Choroid plexus epithelial cell (primary cell): ENCODE measurements at places on chromosomes 13 and 19.
A peak's percentile ranks its signal among the peaks of the same experiment; 100 is the strongest.

DNA sequence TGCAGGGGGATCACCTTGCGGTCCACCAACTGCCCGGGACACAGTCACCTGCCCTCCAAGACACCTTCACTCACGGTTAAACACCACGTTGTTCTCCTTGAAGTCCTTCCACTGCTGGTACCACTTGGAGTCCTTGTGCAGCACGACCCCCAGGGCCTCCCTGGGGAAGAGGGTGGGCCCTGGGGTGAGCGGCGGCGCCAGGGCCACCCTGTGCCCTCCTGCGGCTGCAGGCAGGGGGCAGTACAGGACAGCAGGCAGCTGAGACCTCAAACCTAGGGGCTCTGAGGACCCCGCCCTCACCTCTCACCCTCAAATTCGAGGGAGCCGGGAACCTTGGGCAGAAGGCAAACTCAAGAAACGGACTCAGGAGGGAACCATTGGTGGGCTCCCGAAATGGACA, 7.5 kb upstream of the CTXN1 start:
- DNase-seq: no peak

GRCh38 chr13:43166644-43167457, 143.5 kb downstream of the DNAJC15 start:
- peak; percentile 31 for DNase-seq

GRCh38 chr19:1270854-1271527, 1.9 kb downstream of the CIRBP start:
- DNase-seq: no peak

- no peak for DNase-seq
Observed at GRCh38 chr13:95056266-95056665, 245.0 kb downstream of the ABCC4 start.

GRCh38 chr19:5112681-5113575, 144.0 kb downstream of the KDM4B start:
- DNase-seq: peak; percentile 61

- peak; percentile 21 for DNase-seq
Observed at GRCh38 chr13:105634059-105634458, 901.4 kb downstream of the EFNB2 start.

DNA sequence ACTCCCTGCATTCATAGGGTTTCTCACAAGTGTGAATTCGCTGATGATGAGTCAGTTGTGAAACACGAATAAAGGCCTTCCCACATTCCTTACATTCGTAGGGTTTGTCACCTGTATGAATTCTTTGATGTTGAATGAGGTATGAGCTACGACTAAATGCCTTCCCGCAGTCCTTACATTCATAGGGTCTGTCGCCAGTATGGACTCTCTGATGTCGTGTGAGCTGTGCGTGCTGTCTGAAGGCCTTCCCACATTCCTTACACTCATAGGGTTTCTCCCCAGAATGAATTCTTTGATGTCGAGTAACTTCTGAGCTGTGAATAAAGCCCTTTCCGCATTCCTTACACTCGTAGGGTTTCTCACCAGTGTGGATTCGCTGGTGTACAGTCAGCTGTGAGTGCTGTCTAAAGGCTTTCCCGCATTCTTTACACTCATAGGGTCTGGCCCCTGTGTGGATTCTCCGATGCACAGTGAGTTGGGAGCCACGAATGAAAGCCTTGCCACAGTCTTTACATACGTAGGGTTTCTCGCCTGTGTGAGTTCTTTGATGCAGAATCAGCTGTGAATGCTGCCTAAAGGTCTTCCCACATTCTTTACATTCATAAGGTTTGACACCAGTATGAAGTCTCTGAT, 30.5 kb upstream of the COX7A1 start:
- peak; percentile 48 for DNase-seq

DNA sequence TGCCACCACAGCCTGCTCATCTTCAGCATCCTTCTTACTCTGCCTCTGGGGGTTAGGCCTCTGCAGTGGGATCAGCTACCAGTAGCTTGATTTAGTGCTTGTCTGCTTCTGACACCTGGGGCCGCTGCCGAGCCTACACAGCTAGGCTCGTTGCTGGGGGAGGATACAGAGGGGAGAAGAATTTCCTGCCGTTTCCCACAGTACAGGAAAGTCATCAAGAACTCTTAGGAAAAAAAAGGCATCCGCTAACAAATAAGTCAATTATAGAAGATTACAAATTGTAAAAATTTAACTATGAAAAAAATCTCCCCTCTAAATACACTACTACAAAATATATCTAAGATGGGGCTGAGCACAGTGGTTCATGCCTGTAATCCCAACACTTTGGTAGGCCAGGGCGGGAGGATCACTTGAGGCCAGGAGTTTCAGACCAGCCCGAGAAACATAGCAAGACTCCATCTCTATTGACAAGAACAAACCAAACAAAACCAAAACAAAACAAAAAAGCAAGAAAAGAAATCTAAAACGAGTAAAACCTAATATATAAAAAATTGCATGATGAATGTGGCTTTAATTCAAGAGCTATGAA, 26.7 kb downstream of the LATS2 start:
- peak; percentile 62 for DNase-seq

DNA sequence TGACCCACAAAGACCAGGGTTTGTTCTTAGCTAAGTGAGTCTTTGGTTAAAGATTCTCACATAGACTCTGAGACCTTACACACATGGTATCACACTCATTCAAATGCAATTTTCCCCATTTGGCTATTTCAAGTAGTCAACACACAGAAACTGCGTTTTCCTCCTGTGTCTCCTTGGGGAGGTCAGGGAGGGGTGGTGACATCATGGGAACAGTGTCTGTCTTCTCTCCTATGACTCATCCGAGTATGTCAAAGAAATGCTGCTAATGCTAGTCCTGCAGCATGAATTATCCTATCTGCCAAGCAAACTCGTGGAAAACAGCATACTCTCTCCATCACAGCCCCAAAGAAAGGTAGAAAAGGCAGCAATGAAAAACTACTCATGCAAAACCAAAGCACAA, 100.2 kb downstream of the ENOX1 start:
- peak; percentile 94 for DNase-seq

DNA sequence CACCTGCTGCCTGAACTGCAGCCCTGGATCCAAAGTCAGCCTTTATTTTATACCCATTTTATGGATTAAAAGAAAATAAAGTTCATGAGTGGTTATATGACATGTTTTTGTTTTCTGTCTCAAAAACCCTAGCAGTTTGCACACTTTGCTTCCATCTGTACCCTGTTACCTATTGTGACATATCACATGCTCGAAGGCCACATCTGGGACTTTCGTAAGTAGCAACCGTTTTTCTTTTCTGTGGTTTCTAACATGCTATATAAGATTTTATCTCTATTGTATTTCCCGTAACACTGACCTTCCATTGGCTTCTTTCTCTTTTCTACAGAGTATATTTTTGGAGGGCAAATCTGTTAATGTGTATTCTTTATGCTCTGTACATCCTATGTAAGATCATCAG, 1007.2 kb downstream of the PCDH9 start:
- DNase-seq: no peak

DNA sequence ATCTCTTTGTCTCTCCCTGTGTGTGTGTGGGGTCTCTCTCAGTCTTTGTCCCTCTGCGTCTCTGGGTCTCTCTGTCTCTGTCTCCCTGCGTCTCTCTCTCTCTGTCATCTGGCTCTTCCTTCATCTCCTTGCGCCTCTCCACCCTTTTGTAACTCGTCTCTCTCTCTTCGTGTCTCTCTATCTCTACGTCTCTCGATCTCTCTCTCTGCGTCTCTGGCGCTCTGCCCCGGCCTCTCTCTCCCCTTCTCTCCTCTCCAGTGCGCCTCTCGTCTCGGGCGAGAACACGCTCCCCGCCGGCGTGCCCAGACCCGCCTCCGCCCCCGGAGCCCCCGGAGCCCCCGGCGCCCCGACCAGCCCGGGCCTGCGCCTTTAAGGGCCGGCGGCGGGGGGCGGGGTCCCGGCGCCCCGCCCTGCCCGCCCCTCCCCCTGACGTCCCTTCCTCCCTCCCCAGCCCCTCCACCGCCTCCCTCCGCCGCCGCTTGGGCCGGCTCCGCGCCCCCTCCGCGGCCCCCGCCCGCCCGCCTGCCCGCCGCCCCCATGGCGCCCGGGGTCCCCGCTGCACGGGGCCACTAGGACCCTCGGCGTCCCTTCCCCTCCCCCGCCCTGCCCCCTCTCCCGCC, at the start of gene MARK4:
TSS of gene MARK4 (plus strand) at position 440 of the 620 bp plus-strand sequence. CDS start 318 bp downstream, outside the sequence.
- peak; percentile 46 for DNase-seq

- DNase-seq: no peak
Observed at GRCh38 chr13:112193463-112194166, 126.7 kb downstream of the SOX1 start.

GRCh38 chr13:114002771-114003321, 29.0 kb upstream of the C13orf46 start:
- no peak for DNase-seq

GRCh38 chr13:111243981-111244380, 76.5 kb upstream of the TEX29 start:
- no peak for DNase-seq

GRCh38 chr19:29831686-29832085, 19.9 kb downstream of the CCNE1 start:
- no peak for DNase-seq

DNA sequence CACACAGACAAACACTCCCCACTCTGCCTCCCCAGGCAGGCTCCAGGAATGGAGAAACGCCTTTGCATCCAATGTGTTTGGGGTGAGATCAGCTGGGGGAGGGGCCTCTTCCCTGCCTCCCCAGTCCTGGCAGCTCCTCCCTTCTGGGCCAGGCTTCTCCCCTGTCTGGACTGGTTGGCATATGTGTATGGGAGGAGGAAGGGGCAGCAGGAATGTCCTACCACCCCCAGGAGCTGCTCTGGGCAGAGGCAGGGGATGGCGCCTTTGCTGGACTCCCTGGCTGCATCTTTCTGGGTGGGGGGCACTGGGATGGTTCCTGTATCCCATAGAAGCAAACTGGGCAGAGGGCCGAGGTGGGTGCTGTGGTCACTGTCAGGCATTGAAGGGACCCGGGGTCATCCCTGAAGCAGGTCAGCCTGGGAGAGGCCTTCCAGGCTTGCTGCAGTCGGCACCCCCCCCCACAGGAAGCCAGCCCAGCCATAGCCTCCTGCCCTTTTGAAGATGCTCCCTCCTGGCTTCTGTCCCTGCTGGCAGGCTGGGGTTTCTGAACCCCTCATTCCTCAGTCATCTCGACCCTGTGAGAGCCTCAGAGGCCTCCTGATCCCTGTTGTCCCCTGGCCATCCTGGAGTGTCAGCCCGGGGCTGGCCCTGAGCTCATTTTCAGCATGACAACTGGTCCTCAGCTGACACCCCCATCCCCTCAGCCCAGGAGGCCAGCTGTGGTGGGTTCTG, 21.2 kb upstream of the SLC7A10 start:
- DNase-seq: no peak

DNA sequence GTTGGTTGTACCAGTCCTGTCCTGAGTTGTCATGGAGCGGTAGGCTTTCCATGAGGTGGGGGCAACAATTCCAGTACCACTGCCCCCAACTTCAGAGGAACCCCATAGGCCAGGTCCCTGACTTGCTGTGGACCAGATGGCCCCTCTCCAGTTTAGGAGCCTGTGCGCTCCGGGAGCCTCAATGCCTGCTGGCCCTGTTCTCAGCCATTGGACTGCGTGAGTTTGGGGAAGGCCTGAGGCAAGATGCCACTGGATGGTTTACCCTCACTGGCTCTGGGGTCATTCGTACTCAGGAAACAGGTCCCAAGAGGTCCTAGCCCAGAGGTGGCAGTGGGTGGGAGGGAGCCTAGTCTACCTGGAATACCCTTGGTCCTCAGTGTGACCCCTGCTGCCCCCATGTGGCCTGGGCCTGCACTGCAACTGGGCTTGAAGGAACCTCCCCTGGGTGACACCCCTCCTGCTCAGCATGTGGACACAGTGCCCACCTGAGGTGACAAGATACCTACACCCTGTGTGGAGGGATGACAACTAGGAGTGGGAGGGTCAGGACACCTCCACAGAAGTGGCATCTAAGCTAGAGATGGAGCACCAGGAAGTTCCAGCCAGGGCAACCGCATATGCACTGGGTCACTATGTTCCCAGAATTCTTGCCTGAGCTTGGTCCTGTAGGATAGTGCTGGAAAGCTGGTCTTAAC, 6.0 kb upstream of the PRR19 start:
- DNase-seq: peak; percentile 66

DNA sequence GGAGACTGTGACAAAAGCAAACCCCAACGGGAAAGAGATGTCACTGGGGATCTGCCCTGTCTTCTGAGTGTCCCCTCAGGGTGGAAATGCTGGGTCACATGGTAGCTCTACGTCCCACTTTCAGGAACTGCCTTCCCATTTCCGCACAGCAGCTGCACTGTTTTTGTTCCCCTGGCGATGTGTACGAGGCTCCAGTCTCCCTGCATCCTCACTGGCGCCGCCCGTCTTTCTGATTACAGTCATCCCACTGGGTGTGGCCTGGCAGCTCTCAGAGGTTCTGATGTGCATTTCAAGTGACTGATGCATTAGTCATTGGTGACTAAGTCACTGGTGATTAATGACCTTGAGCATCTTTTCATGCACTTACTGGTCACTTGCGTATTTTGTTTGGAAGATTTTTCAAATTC, 21.2 kb downstream of the PCID2 start:
- peak; percentile 99 for DNase-seq

DNA sequence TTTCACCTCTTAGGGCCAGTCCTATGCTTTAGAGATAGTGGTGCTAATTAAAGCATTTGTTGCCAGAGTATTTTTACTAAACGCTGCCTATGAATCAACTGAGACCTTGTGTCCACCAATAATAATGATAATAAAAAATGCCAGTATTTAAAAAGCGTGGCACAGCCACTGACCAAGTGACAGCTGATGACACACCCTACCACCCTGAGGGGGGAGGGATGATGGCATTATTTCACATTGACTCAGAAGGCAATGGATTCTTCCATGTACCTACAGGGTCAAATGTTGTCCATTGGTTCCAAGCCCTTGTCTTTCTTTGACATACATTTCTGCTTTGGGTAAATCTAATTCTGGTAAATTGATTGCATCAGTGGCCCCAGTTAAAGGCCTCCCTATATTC, 384.4 kb downstream of the DLEU7 start:
- no peak for DNase-seq

DNA sequence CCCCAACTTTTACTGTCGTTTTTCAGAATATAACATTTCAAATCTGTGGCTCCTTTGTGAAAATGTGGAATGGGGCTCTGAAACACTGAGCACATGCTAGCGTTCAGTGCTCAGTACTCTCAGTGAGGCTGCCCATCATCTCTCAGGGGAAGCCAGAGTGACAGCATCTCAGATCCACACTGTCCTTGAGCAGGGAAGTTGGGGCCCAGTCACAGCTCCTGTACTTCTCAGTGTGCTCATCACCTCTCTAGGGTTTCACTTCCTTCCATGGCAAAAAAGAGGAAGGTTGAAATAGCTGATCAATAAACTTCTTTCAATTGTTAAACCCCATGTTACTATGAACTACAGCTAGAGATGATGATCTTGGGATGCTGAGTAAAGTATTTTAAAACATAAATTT, 565.9 kb upstream of the SPRY2 start:
- DNase-seq: no peak

GRCh38 chr19:16185768-16186123, 536 bp downstream of the FAM32A start:
- DNase-seq: peak; percentile 48

GRCh38 chr13:79457390-79457789, 23.6 kb upstream of the NDFIP2 start:
- DNase-seq: no peak
